Glomerular endothelial cell (primary cell): ENCODE measurements at places on chromosomes 7 and 10. TPM values are rescaled to one million over a fixed set of nuclear protein-coding genes. Genes with fewer than 3 reads are reported as not detected.

Gene DOCK1
- 53.8 and 90.4 TPM in 2 replicates for total RNA-seq

Gene PITX3
- not detected in 2 replicates for total RNA-seq

Gene NSUN6
- total RNA-seq: 3.2 and 3.7 TPM in 2 replicates

Gene RSBN1L
- total RNA-seq: 13.0 and 15.5 TPM in 2 replicates

Gene YAE1
- 10.1 and 13.0 TPM in 2 replicates for total RNA-seq

Gene RNF133
- total RNA-seq: 0.70 TPM in 1 of 2 replicates, not detected in the other

Gene TAS2R3
- 0.35 TPM in 1 of 2 replicates, not detected in the other for total RNA-seq

DNA sequence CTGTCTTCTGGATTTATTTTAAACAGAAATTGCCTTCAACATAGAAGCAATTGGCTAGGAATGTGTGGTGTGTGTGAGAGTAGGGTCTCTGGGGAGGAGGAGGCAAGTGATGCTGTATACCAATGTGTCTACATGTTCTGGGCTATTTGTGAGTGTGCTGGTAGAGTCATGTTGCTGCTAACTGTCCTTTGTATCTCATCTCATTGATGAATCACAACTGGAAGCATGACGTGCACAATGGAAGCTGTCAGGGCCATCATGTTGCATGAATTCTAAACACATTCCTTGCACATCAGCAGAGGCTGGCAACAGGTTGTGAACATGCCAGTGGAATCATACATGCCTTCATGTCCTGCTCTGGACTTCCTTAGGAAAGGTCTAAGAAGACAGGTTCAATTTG lies 199.7 kb downstream of the BMPER start:
- DNase-seq: no peak

- no peak for DNase-seq
Observed at GRCh38 chr10:24438800-24439199, 229.9 kb downstream of the KIAA1217 start.

DNA sequence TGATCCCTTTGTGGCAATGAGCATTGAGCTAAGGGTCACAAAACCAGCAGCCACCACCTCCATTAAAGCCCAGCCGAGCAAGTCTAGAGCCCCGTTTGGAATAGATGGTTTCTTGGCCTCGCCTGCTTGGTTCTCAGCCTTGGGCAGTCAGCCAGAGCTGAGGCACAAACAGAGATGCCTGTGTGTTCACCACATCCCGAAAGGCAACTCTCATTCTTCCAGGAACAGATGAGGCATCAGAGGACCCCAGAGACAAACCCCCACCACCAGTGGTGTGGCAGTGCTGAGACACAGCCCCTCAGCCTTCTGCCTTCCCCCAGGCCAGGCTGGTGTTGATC lies 203.3 kb upstream of the ZMIZ1 start:
- DNase-seq: no peak

GRCh38 chr7:1232623-1233332 lies at the start of gene UNCX:
Gene UNCX (plus strand): TSS chr7:1232872. CDS start chr7:1233018, 146 bp downstream.
- no peak for DNase-seq

DNA sequence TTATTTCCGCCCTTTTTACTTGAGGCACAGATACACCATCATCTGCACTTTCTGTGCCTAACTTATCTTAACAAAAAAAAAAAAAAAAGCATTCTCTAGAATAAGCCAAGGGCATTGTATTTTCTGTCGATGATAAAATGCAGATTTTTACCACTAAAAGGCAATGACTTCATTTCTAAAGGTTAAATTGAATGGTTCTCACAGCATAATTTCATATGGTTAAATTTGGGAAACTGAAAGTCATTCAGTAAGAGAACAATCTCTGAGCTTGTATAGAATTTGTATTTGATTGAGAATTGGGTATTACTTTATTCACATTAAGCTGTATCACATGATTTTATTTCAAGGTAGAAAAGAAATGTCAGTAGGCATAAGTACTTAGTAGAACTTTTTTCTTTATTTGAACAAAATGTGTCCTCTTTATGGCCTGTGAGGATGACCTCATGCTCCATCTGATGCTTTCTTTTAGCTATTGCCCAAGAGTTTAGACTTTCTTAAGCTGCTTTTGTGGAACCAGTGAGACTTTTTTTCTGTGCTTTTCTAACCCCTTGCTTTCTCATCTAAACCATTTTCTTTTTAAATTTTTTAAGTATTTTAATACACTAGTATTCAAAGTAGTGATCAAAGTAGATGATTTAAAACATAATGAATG lies 110.3 kb downstream of the LRRC4 start:
- DNase-seq: no peak

- no peak for DNase-seq
Observed at GRCh38 chr10:29737074-29737593, 102.4 kb upstream of the SVIL start.

GRCh38 chr10:86234541-86235270 lies 131.9 kb downstream of the GRID1 start:
- no peak for DNase-seq

GRCh38 chr7:37732253-37732652 lies 48.7 kb downstream of the GPR141 start:
- no peak for DNase-seq
